ENCODE measurements at places on chromosomes 2 and 18.

DNA sequence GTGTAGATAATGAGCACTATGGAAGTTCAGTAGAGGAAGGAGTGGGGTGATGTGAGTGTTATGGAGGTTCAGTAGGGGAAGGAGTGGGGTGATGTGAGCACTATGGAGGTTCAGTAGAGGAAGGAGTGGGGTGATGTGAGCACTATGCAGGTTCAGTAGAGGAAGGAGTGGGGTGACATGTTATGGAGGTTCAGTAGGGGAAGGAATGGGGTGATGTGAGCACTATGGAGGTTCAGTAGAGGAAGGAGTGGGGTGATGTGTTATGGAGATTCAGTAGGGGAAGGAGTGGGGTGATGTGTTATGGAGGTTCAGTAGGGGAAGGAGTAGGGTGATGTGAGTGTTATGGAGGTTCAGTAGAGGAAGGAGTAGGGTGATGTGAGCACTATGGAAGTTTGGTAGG lies 116.3 kb upstream of the SMAD7 start:
- no peak for DNase-seq

DNA sequence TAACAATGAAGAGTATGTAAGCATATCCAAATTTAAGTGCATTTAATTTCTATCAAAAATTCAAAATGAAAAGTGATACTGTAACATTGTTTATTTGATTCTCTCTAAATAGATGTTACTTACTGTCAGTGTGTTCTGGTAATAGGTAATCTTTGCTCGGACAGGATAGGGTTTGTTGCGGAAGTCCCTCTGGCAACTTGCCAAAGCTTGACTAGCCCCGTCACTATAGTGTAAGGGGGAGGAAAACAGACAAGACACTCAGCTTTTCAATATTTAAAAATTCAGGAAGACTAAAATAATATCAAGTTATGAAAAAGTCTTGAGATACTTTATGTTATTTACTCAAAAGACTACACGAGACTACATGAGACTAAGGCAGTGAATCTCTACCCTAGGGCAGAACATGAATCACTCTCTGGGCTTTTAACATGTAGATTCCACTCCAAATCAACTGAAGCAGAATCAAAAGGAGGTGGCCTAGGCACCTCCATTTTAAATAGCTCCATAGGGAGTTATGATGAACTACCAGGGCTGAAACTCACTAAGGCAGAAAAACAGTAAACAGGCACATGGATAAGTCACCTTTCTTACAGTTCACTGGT lies 5.9 kb downstream of the LMAN1 start:
- DNase-seq = no peak

- no peak for DNase-seq
Measured at GRCh38 chr18:26470011-26470637, 78.2 kb downstream of the KCTD1 start.

- DNase-seq = no peak
Measured at GRCh38 chr2:225502971-225503370, 103.5 kb downstream of the NYAP2 start.

DNA sequence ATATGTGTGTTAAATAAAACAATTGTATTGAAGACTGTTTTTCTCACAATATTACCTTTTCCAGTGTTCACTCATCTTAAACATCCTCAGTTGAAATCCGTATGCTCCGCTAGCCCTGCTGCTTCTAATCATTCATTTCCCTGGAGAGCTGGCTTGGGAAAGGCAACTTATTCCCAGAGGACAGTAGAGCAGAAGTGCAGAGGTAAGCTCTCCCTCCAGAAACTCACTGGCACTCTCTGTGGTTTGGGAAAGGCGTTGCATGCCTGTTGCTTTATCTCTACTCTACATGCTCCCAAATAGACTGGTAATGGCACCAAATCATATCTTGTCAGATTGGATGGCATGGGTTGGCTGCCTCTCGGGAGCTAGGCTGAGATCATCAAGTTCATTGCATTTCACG lies 117.1 kb upstream of the BOD1L2 start:
- DNase-seq = no peak

GRCh38 chr18:51196118-51196810 lies 1.2 kb downstream of the MEX3C start:
- DNase-seq = no peak

GRCh38 chr18:71371951-71372605 lies 1083.2 kb downstream of the SOCS6 start:
- no peak for DNase-seq

DNA sequence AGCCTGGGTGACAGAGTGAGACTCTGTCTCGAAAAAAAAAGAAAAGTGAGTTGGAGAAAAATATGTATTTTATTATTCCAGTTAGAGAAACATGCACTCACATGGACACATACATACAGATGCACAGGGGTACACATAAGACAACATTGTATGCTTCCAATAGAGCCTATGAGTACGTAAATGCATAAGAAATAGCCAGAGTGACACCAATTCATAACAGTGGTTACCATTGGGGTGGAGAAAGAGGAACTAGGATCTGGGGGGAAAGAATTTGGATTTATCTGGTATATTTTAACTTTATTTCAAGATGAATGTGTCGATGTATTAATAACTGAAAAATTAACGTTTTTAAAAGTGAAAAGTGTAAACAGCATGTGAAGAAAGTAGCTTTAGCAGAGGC lies 16.1 kb downstream of the IL36A start:
- no peak for DNase-seq

- DNase-seq = peak; percentile 33
Measured at GRCh38 chr2:69770193-69770702, 28.3 kb downstream of the ANXA4 start.

GRCh38 chr18:48428475-48429177 lies 19.4 kb upstream of the ZBTB7C start:
- DNase-seq = no peak

DNA sequence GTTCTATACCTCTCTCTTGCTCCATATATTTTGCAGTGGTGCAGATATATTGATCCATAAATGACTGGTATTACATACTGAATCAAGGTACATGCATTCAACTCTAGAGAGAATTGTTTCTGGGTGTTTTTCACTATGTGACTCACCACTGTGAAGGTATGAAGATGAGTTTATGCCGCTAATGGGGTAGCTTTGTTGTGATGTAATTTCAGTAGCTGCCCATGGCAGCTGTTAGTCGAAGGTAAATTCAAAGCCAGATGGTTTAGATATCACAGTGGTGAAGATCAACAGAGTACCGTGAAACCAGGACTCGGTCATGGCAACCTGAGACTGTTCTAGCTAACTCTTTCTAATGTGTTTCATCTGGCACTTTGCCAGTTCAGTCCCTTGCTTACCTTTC lies 50.4 kb downstream of the PKP4 start:
- DNase-seq = no peak

DNA sequence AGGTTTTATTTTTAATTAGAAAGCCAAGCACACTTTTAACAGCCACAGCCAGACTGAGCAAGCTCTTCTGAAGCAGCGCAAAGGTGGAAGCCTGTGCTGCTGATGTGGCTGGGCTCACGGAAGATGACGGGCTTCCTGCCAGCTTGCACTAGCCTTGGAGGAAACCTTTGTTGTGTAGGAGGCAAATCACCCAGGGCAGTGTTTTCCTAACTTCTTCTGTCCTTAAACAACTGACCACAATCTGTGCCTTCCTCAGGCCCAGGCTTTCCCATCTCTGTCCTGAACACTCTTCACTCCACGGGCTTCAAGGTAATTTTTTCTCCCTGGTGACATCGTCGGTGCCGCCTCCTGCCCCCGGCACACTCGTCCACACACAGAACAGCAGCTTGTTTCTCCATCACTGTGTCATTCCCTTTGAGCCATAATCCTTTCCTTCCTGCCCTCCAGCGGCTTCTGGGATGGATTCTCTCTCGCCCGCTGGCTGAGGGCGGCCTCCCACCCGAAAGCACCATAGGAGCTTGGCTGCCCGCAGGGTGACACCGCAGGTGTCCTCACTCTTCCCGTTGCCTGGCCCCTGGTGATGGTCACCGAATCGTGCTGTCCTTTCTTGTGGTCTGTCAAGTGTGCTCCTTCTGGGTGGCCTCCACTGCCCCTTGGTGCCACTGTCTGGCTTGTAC lies 31.1 kb upstream of the INHBB start:
- DNase-seq = no peak

GRCh38 chr2:130936451-130936850 lies 99.7 kb downstream of the ARHGEF4 start:
- DNase-seq = no peak

GRCh38 chr2:1010415-1010930 lies 59.8 kb downstream of the SNTG2 start:
- DNase-seq = no peak

- no peak for DNase-seq
Measured at GRCh38 chr2:30605197-30605596, 158.2 kb downstream of the LCLAT1 start.

- DNase-seq = no peak
Measured at GRCh38 chr2:18149660-18150246, 271.3 kb downstream of the KCNS3 start.

DNA sequence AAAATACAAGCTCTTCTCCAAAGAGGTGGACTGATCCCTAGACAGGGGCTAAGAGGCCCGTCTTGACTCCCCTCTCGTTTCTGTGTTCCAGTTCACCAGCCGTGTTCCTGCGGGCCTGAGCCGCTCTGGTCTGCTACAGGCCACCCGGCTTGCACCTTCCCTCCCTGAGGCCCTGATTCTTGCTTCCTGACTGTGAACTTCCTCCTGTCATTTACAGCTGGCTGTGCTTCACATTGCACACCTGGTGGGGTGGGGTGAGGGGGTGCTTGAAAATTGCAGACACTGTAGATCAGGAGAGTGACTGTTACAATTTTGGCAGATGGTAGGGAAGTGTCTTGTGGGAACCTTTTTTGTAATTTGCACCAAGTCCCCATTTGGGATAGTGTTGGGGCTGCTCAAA lies 64.4 kb downstream of the TSN start:
- DNase-seq = no peak

GRCh38 chr2:160632084-160632975 lies 138.7 kb upstream of the RBMS1 start:
- DNase-seq = no peak

DNA sequence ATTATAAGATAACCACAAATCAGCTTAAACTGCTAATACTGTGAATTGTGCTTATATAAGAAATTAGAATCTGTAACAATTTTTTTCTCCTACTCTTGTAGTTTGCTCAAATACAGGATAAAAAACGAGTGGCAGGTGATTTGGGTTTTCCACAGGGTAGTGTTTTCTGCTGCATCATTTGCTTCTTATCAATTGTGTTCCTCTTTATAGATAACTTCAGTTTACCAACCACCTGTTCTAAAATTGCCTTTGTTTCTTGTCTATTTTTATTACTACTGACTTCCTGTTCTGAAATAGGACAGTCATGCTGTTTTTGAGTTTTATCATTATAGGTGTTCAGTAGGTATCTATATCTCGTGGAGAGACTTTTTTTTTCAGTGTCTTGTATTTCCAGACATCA lies 56.9 kb downstream of the MFSD6 start:
- no peak for DNase-seq

DNA sequence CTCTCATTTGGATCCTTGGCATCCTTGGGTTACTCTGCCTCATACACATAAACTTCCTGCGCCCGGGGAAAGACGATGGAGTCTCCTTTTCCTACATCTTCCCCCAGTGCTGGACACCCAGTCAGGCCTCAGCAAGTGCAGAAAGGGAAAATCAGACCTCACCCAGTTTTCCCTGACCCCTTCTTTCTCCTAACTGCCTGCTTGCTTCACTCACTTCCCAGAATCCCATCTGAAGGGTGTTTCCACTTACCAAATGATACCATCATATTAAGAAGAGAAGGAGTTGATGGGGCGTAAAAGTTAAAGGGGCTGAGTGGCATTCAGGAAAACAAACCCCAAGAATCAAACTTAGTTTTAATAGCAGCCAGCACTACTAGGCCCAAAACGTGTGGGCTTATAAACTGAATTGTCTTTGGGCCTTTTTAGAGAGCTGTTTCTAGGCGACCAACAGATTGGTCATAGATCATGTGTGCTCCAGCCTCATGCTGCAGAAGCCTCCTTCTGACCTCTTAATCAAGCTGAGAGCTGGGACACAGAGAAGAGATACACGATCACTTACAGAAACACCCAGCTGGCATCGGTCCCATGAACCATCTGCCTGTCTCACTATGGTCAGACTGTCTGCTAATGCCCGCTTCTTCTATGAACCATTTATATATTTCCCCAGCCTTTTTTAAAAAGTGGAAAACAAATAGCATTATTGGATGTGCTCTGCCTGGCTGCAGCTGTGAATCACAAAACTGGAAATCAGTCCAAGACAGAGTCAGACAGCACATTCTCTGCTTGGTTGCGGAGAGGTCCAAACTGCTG lies 165.7 kb upstream of the SLC14A2 start:
- DNase-seq = peak; percentile 20

DNA sequence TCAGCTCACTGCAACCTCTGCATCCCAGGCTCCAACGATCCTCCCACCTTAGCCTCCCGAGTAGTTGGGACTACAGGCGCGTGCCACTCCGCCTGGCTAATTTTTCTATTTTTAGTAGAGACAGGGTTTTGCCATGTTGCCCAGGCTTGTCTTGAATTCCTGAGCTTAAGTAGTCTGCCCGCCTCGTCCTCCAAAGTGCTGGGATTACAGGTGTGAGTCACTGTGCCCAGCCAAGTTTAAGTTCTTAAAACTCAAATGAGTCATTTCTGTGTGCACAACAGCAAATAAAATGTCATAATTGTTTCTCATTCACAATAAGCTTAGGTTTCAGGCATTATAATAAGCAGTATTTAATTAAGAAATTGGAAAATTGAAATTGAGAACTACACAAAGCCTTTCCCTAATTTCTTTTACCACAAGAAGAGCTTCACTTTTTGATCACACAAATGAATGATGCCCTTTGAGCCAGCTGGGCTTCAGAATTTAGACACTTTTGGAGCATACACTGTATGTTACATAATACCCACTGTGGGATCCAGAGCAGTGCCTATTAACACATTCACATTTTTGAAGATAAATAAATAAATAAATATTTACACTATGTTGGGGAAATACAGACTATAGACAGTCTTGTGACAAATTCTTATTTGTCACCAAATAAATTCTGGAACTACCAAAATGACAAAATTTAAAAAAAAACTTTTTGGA lies 8.6 kb upstream of the ME2 start:
- DNase-seq = no peak

- DNase-seq = no peak
Measured at GRCh38 chr18:39620551-39621168, 2055.1 kb upstream of the CELF4 start.

GRCh38 chr18:49886891-49887764 lies 73.8 kb upstream of the ACAA2 start:
- DNase-seq = no peak

GRCh38 chr18:7117390-7118355 lies at the start of gene LAMA1:
TSS of gene LAMA1 (minus strand) at chr18:7117797. CDS start at chr18:7117720, 77 bp downstream.
- DNase-seq = no peak

DNA sequence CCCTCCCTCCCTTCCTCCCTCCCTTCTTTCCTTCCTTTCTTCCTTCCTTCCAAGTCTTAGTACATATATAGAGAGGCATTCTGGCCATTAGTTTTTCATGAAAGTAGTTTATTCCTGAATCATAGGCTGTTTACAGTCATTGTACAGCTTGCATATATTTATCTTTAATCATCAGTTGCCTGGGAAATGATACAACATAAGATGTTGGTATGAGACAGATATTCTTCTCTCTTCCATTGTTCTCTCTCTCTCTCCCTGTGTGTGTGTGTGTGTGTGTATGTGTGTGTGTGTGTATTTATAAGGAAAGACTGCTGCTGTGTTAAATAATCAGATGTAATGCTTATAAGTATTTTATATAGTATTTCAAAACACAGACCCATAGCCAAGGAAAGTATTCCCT lies 289.8 kb upstream of the UBE2E3 start:
- DNase-seq = no peak
